ENCODE measurements at places on chromosomes 13 and 19. TPM values are rescaled to one million over a fixed set of nuclear protein-coding genes. Genes with fewer than 3 reads are reported as not detected.
A peak's percentile ranks its signal among the peaks of the same experiment; 100 is the strongest.

- peak overlapping the region; percentile 93 for H3K27ac ChIP-seq
- DNase-seq: peak; percentile 79
- no peak overlapping the region for H3K4me3 ChIP-seq
- no peaks in the 10 kb centered on the region for H3K27me3 ChIP-seq
- H3K4me1 ChIP-seq: peaks cover 52% of the 10 kb centered on the region
- H3K36me3 ChIP-seq: peaks cover 64% of the 10 kb centered on the region
Observed at GRCh38 chr19:2039089-2039958, 11.7 kb downstream of the MKNK2 start.

- no peak for DNase-seq
- H3K4me1 ChIP-seq: no peaks in the 10 kb centered on the region
- H3K27me3 ChIP-seq: no peaks in the 10 kb centered on the region
- no peak overlapping the region for H3K27ac ChIP-seq
Observed at GRCh38 chr13:106744516-106744915, 176.6 kb upstream of the ARGLU1 start.

Gene CYP4F12
- 0.95 TPM for total RNA-seq

Gene CSNK1A1L
- total RNA-seq: not detected

Gene DIRAS1
- total RNA-seq: 0.33 TPM

Gene KIR2DL1
- not detected for total RNA-seq
